ENCODE measurements at places on chromosomes 6 and 20.

GRCh38 chr20:7879883-7880282, 60.4 kb downstream of the HAO1 start:
- no peak for DNase-seq

- DNase-seq = no peak
Observed at GRCh38 chr6:1496836-1497760, 107.7 kb downstream of the FOXF2 start.

GRCh38 chr6:161435748-161436070, 161.8 kb upstream of the AGPAT4 start:
- no peak for DNase-seq

- no peak for DNase-seq
Observed at GRCh38 chr6:51028276-51028675, 209.6 kb downstream of the TFAP2B start.

Measured in stimulated activated CD4-positive, alpha-beta T cell treated with anti-CD3 and anti-CD28 coated beads, Interleukin-2, amount 100 ng/mL, for 24 hours (primary cell).